GDM1 (cell line): ENCODE measurements at places on chromosomes 2 and 18.

DNA sequence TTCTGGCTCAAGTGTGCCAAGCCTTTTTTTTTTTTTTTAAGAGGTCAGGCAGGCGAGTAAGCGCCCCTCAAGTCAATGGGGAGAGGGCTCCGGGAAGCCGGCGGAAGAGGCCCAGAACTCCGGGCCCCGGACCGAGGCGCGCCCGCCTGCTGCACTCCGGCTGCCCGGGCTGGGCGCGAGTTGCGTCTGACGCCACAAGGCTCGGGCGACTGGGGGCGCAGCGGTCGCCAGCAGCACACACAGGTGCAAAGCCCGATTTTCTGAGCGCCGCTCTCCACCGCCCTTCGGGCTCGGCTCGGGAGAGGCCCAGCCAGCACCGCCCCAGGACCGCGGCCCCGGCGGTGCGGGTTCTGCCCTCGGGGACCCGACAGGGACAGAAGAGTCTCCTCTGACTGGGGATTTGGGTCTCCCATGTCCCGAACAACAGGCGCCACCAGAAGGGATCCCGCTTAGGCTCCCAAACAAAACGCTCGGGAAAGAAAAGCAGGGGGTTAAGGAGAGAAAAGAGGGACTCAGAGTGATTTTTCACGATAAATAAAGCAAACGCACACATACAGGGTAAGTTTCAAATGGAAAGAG lies 787 bp downstream of the ERBB4 start:
- DNase-seq, result no peak

DNA sequence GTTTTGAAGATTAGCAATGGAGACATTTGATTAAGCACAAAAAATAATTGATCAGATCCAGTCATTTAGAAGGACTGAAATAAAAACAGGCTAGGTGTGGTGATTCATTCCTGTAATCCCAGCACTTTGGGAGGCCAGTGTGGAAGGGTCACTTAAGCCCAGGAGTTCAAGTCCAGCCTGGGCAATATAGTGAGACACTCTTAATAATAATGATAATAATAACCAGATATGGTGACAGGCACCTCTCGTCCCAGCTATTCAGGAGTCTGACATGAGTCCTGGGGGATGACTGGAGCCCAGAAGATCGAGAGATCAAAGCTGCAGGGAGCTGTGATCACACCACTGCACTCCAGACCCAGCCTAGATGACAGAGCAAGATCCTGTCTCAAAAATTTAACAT lies 3.5 kb upstream of the FN1 start:
- DNase-seq, result no peak

DNA sequence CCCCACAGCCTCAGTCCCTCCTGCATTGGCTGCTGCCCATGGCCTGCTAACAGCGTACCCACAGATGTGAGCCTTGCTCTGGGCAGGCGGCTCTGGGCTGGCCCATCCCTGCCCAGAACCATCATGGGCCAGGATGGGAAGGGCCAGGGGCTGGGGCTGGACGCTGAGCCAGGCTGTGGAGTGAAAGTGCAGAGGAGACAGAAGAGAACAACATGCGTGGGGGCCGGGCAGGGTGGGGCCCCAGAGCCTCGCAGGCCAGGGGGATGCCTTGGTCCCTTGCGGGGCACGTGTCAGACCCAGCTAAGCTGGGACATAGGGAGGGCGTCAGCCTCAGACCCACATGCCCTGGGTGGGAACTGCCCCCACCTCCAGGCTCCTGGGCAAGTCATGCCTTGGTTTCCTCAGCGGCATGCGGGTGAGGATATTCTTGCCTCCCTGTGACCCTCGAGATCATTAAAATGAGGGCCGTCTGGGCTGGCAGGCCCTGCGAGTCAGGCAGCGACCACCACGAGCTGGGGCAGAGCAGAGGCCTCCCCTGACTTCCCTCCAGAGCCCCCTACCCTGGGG lies 27.3 kb downstream of the GPC1 start:
- no peak for DNase-seq

- DNase-seq, result no peak
Measured at GRCh38 chr2:9473985-9474360, 378 bp upstream of the IAH1 start.

- DNase-seq, result no peak
Measured at GRCh38 chr2:221501210-221501882, 70.8 kb downstream of the EPHA4 start.

- DNase-seq, result no peak
Measured at GRCh38 chr2:3911882-3912455, 208.6 kb downstream of the DCDC2C start.

DNA sequence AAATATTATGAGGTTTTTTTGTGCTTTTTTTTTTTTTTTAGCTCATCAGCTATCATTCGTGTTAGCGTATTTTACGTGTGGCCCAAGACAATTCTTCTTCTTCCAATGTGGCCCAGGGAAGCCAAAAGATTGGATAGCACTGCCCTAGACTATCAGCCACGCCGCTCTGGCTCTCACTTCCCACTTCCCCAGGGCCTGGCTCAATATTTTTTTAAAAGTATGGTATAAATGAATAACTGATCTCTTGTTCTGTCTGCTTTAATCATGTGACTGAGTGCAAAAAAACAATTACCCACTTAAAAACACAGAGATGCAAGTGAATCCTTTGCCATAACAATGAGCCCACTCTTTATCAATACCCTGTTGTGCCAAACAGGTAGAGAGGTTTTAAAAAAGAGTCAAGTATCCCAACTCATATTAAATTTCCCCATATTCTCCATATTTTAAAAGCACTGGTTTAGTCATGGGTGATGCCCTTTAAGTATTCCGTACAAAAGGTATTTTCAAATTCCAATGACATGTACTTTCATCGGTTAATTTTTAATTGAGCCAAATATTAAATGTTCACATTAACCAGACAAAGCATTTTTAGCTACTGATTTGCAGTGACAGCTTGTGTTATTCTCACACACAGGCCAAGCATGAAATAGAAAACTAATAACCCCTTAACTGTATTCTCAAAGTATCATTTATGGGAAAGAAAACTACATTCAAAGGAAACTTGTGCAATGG lies 12.6 kb downstream of the BCL2 start:
- DNase-seq, result no peak
